ENCODE measurements at places on chromosomes 1 and 21.

- no peak for DNase-seq
Observed at GRCh38 chr1:26164036-26164860, 4.5 kb downstream of the C1orf232 start.

GRCh38 chr1:205210756-205211168, 740 bp downstream of the DSTYK start:
- no peak for DNase-seq

DNA sequence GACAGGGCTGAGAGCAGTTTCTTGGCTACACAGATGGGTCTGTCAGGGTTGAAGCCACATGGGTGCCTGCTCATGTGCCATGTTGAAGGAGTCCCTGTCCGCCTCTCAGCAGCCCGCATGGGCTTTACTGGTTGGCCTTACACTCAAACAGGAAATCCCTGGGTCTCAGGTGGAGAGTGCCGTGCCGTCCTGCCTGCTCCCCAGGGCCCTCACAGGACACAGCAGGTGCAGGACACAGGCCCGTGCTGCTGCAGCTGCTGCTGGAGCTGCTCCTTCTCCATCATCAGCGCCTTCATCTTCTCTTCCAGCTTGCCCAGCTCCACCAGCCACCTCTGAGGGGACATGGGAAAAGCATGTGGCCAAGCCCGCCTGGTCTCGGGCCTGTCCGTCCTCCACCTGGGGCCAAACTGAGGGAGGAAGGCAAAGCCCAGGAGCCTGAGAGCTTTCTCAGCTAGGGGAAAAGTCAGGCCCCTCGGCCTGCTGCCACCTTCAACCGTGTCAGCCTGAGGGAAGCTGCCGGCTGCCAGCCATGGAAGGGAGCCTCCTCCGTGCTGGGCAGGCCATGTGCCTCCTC, 5.5 kb downstream of the SLFNL1 start:
- no peak for DNase-seq

DNA sequence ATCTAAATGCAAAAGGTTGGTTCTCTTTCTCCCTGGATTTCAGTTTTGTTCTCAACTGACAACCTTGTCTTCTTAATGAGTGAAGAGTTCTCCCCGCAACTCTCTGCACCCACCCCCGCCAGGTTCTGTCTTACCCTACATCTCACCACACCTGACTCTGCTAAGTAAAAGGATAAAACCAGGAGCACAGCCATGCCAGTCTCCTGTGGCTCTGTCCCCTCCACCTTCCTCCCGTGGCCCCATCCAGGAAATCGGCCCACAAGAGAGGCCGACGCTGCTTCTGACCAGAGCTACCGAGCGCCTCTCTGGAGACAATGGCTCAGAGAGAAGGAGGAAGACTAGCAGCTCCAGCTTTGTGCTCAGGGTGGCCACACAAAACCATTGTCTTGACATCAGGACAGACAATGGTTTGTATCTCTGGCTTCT, 72.2 kb downstream of the PLEKHA6 start:
- no peak for DNase-seq

DNA sequence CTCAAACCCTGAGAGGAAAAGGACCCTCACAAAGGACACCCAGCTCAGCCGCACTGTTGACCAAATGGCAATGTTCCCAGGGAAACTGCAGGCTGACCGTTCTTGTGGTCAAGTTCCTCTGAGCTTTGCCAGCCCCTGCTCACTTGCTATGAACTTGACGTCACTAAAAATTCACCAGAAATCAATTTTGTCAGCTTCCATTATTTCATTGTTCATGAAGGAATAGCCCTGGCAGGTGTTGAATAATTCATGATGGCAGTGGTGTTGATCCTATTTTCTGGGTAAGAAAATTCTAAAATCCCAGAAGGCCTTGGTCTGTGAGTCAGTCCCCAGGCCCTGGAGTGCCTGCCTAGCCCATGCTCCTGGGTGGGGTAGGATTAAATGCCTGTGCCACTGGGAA, 318.9 kb downstream of the ZNF326 start:
- DNase-seq, result no peak

DNA sequence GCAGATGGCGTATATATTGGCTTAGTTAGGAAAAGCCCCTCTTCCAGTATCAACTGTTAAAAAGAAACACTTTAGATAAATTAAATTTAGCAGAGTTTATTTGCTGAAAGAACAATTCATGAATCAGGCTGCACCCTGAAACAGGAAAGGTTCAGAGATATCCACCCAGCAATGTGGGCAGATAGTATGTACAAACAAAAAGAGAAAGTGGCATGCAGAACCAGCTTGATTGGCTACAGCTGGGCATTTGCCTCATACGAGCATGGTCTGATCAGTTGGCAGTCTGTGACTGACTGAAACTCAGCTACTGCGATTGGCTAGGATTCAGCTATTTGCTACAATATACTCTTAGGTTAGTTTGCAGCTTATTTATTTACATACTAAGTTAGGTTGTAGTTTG, 98.2 kb downstream of the ZC3H11B start:
- DNase-seq, result no peak

DNA sequence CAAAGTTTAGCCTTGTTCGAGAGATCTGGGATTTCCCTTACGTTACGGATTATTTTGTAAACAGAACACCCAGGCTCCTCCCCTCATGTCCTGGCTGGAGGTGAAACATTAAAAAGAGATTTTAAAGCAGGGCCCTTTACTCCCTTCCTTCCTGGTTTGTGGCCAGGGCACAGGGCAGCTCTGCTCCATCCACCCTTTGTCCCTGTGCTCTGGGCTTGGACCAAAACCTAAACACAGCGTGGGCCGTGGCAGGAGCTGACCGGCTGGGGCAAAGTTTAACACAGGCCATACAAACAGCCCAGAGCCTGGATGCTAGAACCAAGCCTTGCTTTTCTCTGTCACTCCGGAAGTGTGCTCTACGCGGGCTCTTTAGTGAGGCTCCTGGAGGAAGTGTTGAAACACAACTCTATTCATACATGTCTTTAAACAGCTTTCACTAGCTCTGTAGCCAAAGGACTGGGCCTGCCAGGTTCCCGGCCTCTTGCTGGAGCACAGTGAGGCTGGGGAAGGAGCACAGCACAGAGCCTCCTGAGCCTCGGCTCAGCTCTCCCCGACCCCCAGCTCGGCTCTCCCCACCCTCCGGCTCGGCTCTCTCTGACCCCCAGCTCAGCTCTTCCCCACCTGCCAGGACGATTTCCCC, 84.7 kb downstream of the PDE9A start:
- DNase-seq, result no peak

DNA sequence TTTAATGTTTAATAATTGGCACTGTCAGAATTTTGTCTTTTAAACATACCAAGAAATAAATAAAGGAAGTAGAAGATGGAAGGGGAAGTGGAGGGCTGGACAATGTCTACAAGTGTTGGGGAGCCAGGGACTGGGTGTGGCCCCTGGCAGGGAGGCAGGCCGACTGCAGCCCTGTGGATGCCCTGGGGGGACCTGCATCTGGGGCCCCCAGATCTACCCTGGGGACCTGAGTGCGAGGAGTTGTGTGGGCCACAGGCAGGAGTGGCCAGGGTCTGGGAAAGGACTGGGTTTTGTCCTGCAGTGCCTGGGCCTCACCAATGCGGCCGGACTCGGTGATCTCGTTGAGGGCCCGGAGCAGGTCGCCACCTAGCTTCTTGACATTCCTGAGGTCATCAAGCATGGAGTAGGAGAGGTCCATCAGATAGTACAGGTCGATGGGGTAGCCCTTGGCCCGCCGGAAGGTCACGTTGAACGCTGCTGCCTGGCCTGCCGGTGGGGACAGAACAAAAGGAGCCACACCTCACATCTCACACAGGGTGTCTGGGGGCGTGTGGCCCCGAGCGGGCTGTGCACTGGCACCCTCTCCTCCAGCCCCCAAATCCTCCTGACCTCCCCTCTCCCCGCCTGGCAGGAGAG, 17.5 kb downstream of the ITGB2 start:
- DNase-seq, result no peak

DNA sequence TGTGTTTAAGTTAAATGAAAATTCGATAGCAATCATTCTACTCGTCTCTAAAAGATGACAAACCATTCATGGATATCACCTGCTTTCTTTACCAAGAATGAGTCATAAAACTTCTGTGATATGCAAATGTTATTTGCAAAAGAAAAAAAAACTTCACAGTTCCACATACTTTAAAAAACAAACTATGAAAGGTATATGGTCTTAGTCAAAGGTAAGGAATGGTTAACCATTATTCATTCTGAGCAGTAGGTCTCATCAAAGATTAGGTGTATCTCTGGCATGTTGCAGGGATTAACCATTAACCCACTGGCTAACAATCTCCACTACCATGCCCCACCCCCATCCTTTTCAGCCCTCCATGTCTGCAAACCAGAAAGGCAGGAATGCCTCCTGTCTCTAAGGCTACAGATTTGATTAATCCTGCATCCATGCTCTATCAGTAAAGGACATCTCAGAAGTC, 44.4 kb downstream of the PTPN14 start:
- DNase-seq, result no peak

DNA sequence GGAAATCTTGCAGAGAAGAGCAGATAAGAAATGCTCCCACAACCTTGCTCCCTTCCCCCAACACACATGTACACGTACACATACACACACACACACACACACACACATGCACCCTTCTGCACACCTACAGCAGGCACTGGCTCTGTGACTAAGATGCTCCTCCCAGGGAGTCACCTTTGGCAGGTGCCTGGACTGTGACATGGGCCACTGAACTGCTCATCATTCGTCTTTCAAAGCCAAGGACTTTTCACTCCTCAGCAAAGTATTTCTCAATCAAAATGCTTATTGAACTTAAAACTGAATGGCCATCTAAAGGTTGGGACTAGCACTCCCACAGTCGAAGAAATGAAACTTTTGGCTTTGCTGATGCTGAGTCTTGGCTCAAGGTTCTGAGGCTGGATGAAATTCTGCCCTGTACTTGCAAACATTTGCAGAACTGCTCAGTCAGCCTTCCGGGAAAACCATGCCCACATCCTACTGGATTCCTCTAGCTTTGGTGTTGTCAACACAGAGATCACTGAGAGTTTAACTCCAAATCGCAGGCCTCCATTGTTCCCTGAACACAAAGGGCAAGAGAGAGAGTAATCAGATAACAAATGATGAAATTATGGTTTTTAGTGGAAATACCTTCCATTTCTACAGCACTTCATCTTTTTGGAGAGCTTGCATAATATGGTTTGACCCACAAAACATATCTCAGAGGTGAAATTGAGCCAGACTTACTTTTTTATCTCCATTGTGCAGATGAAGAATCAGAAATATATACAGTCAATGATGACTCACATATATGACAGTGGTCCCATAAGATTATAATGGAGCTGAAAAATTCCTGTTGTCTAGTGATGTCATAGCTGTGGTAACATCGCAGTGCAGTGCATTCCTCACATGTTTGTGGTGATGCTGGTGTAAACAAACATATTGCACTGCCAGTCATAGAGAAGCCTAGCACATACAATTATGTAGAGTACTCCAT, 72.4 kb upstream of the BCAR3 start:
- no peak for DNase-seq

- no peak for DNase-seq
Observed at GRCh38 chr1:41711581-41711980, 207.1 kb downstream of the HIVEP3 start.

GRCh38 chr1:60088620-60089155, 15.1 kb upstream of the C1orf87 start:
- DNase-seq, result no peak

GRCh38 chr1:206955476-206956451, 9.5 kb upstream of the PIGR start:
- DNase-seq, result no peak

DNA sequence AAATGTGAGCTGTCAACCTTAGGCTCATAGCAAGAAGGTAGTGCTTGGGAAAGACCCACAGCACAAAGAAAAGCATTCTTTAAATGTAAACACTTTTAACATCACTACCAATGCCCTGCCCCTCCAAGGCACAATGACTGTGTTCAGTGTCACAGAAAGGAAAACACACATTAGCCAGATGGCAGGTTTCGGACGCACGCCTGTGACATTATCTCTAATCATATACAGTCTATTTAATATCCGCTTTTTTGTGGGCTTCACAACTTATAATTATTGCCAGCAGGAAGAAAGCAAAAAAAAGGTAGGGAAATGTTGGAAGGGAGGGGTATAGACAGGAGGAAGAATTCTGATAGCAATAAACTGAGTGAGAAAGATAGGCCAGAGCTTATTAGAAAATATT, 112.4 kb upstream of the BEND5 start:
- DNase-seq, result no peak

GRCh38 chr1:3058263-3059030, 10.6 kb upstream of the PRDM16 start:
- no peak for DNase-seq

All from esophagus squamous epithelium (tissue), 5 donors.